ENCODE measurements at places on chromosomes 7 and 10.
A peak's percentile ranks its signal among the peaks of the same experiment; 100 is the strongest.

- DNase-seq = no peak
These were observed 29.7 kb downstream of the ZNF467 start for GRCh38 chr7:149743476-149744255.

GRCh38 chr10:72702868-72703581, 11.1 kb downstream of the MCU start:
- no peak for DNase-seq

GRCh38 chr7:105060923-105061322, 46.9 kb downstream of the KMT2E start:
- DNase-seq = no peak

GRCh38 chr7:22665923-22666322, 61.1 kb upstream of the IL6 start:
- no peak for DNase-seq

- peak; percentile 54 for DNase-seq
These were observed 689 bp upstream of the SMARCD3 start for GRCh38 chr7:151249034-151249731.

DNA sequence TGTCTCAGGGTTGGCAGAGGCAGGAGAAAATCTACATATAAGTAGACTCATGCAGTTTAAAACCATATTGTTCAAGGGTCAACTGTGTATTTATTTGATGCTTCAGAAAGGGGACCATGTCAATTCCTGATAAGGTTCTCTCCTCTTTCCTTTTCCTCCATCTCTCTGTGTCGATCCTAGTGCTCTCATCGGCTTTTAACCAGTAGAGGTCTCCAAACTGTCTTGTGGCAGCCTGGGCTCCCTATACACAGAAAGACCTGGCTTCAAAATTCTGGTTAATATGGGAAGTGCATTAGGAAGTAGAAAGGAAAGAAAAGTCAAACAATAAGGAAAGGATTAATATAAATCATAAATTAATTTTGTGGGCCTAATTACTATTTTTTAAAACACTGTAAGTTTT, 304.4 kb upstream of the C7orf33 start:
- DNase-seq = no peak

Measured in inflammatory macrophage treated with lipopolysaccharide for 1 hour (primary cell).